ENCODE measurements at places on chromosomes 13 and 19.

GRCh38 chr19:55644842-55645511, 1.5 kb downstream of the ZNF581 start:
- DNase-seq: no peak

DNA sequence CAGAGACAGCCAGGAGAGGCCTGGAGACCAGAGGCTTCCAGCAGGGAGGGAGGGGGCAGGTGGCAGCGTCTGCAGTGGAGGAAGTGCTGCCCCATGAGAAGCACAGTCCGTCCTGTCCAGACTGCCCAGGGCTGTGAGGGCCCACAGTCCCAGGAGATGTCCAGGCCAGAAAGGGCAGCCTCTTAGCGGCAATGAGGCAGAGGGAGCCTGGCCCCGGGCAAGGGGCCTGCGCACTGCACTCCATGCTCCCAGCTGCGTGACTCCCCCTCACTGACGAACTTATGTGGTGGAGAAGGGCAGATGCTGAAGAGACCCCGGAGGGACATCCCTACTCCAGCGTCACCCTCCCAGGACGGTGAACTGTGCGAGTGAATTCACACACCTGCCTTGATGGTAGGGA, 115.3 kb downstream of the SOX1 start:
- DNase-seq: no peak

DNA sequence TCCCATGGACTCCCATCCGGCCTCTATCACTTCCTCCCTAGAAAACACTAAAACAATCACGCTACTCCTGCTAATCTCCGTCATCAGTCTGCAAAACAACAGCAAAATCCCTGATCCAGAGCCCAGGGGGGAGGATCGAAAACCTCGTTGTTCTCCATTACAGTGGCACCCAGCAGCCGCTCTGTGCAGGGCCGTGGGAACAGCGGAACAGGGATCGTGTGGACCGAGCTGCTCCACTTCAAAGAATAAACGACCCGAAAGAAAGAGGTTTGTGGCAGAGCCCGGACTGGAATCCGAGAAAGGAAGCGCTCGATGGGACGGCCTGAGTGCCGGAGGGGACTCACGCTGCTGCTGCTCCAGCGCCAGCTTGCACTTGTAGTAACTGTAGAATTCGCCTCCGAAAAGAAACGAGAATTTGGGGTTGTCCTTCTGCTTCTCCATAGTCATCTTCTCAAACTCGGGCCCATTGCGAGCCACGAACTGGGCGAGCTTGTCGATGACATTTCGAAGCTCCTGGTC, 652 bp downstream of the CHERP start:
- no peak for DNase-seq

DNA sequence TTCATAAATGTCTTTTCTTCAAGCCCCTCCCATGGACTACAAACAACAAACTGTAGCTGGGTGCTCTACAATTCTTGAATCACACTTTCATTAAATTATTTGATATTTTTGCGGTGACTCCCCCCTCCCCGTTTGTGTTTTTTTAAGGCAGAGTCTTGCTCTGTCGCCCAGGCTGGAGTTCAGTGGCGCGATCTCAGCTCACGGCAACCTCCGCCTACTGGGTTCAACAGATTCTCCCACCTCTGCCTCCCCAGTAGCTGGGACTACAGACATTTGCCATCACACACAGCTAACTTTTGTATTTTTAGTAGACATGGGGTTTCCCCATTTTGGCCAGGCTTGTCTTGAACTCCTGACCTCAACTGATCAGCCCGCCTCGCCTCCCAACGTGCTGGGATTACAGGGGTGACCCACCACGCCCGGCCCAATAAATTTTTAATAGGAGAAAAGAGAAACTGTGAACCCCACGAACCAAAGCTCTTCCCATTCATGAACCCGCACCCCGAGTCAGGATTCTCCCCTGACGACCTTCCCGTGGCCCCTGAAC, 703 bp downstream of the ZNF506 start:
- DNase-seq: no peak

DNA sequence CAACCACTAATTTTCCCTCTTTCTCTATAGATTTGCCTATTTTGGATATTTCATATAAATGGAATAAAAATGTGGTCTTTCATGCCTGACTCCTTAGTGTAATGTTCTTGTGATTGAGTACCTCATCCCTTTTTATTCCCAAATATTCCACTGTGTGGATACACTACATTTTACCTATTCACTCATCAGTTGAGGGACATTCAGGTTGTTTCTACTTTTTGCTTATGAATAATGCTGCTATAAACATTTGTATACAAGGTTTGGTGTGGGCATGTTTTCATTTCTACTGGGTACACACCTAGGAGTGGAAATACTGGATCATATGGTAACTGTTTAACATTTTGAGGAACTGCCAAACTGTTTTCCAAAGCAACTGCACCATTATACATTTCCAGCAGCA, 5.1 kb upstream of the WBP4 start:
- DNase-seq: no peak
